ENCODE measurements at places on chromosomes 2 and 18. TPM values are rescaled to one million over a fixed set of nuclear protein-coding genes. Genes with fewer than 3 reads are reported as not detected.

The RBM43 gene
- 3.6 TPM for total RNA-seq

The CNRIP1 gene
- 39.2 TPM for total RNA-seq

The MYO3B gene
- not detected for total RNA-seq

The VIT gene
- total RNA-seq: 0.39 TPM

The UCN gene
- total RNA-seq: 1.0 TPM

The PLCL1 gene
- total RNA-seq: 0.88 TPM

The SP3 gene
- total RNA-seq: 93.7 TPM

The GRB14 gene
- total RNA-seq: not detected

The RGPD3 gene
- under 0.01 TPM for total RNA-seq
